ENCODE measurements at places on chromosomes 11 and 22.

DNA sequence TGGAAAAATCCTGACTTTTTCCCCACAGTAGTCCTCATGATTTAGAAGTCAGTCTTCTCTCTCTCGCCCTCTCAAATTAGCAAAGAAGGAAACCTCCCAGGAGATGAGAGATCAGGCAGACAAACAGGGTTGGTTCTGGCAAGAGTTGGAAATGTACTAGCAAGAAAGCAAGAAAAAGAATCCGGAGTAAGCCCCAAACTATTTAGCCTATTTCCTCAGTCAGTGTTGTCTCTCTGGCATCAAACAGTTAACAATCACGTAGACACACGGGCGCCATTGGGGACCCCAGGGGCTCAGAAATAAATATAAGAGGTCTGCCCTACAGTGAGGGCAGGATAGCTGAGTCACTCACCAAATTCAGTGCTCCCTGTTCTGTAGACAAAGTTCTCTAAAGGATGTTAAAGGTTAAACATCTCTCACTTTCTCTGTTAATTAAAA lies 4.7 kb downstream of the C11orf52 start:
- no peak for DNase-seq

DNA sequence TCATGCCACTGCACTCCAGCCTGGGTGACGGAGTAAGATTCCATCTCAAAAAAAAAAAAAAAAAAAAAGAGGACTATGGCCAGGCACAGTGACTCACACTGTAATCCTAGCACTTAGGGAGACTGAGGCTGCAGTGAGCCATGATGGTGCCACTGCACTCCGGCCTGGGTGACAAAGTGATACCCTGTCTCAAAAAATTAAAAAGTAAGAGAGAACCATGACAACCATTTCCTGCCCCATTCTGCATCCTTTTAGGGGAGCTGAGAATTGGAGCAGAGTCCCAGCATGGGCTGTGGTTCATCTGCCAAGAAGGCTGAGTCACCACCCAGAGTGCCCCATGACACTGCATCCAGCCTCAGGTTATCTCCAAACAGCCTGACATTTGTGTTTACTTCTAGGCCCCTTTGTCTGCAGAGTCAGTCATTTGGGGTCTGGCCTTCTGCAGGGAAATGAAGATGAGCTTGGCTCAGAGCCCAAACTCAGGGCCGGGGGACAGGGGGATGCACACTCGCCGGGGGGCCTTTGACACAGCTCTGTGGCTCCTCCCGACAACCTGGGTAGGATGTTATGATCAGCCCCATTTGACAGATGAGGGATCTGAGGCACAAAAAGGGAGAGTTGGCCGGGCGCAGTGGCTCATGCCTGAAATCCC lies 4.7 kb downstream of the CSDC2 start:
- DNase-seq: peak; percentile 92

DNA sequence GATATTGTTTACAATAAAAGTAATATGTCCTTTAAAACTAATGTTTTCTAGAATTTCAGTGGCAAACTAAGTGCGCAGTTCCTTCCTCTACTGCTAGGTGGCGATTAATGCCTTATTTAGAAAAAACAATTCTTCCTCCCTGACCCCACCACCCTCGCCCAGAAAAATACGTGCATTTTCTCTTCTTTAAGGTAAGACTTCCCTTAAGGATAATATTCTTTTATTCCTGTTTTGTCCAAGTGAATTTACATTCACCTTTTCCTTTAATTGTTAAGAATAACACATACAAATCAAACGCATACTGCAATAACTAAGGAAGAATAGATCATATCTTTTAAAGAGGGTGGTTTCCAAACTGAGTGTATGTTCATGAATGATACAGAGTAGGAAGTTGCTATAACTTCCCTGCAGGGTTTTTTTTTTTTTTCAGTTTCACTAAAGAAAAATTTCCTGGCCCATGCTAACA lies 17.0 kb upstream of the PSMA1 start:
- peak; percentile 53 for DNase-seq

DNA sequence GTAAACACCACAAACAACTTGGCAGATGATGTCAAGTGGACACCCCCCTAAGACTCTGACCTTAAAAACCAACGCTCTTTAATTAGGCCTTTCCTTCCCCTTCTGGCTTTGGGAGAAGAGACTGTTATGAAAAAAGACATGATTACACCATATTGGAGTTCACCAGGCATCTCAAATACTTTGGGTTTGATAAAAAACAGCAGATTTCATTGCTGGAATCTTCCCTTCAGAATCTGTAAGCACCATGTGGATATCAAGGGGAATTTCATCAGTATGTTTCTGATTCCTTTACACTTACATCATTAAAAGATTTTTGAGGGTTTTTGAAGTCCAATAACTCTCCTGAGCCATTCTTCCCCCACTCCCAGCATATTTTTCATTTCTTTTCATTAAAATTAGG lies 85.6 kb downstream of the KIRREL3 start:
- DNase-seq: no peak

- DNase-seq: peak; percentile 65
These were observed 1179.0 kb downstream of the LRRC4C start for GRCh38 chr11:40280159-40281051.

GRCh38 chr11:65260756-65261590 lies 789 bp upstream of the POLA2 start:
- DNase-seq: no peak

DNA sequence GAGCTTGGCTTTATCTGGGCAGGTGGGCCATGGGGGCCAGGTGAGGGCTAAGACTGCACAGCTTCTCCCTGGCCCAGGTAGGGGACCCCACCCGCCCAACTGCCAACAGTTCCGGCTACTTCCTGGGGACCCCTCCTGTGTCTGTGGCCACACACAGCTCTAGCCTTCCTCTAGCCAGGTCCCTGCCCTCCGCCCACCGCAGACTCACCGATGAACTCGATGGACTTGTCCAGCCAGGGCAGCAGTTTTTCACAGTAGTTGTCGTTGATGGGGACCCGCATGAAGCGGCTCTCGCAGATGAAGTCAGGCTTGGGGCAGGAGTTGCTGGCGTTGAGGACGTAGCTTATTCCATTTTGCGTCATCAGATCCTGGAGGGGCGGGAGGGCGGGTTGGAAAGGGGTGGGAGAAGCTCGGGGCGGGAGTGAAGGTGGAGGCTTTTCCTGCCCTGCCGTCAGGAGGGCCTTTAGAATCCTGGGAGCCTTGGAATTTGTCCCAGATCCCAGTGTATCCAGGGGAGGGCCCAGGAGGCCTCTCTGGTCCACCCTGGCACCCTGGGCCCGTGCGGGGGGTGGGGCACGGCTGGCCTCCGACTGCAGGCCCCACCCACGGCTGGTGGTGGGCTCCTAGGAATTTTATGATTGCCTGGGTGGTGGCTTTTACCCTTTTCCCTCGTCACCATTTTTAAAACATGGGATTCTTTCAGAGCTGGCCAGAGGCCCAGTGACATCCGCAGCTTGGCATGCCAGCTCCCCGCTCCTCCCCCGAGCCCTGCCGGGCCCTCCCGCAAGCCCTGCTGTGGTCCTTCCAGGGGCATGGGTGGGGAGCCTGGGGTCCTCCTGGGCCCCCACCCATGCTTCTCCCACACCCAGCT lies 13.9 kb downstream of the DUSP8 start:
- DNase-seq: no peak

DNA sequence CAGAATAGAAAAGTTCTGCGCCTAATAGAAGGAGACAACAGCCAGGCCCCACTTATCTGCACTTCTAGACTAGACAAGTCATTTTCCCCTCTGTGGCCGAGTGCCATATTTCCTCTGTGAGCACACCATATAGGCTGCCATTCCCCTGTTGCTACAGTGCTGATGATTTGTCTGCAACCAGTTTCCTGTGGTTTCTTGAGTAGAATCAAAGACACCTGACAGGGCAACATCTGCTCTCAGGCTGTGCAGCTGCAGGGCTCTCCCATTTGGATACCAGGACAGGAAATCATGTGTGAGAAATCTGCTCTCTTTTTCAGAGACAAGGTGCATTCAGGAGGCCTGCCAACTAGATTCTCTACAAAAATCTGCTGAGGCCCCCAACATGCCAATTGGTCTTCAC lies 879.3 kb downstream of the DLG2 start:
- DNase-seq: no peak

- no peak for DNase-seq
These were observed 564 bp downstream of the THAP12 start for GRCh38 chr11:76380159-76380976.

GRCh38 chr22:25447067-25447685 lies 117.3 kb upstream of the GRK3 start:
- no peak for DNase-seq
